ENCODE measurements at places on chromosomes 3 and 15. TPM values are rescaled to one million over a fixed set of nuclear protein-coding genes. Genes with fewer than 3 reads are reported as not detected.

DNA sequence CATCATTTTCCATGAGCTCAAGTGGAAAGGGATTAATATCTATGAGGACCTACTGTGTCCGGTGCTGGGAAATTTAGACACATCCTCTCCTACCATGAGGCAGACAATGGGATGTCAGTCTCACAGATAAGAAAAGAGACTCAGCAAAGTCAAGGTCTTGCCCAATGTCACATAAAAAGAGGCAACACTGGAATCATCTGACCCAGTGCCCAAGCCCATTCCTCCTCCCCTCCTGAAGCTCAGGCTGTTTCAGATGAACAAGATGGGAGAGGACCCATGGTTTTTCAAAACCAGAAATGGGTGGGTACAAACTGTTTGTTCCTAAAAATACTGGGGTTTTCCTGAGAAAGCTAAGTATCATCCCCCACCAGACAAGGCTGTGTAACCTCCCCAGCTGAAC, 22.2 kb downstream of the POC1A start:
- H3K4me3 ChIP-seq: no peak overlapping the region
- no peak overlapping the region for H3K27ac ChIP-seq
- H3K27me3 ChIP-seq: no peaks in the 10 kb centered on the region
- H3K36me3 ChIP-seq: no peaks in the 10 kb centered on the region

- no peak overlapping the region for H3K4me3 ChIP-seq
- H3K27me3 ChIP-seq: no peaks in the 10 kb centered on the region
- peaks cover 52% of the 10 kb centered on the region for H3K4me1 ChIP-seq
- DNase-seq: peak; percentile 80
- no peaks in the 10 kb centered on the region for H3K36me3 ChIP-seq
Measured at GRCh38 chr3:127775398-127776109, 46.8 kb downstream of the MGLL start.

DNA sequence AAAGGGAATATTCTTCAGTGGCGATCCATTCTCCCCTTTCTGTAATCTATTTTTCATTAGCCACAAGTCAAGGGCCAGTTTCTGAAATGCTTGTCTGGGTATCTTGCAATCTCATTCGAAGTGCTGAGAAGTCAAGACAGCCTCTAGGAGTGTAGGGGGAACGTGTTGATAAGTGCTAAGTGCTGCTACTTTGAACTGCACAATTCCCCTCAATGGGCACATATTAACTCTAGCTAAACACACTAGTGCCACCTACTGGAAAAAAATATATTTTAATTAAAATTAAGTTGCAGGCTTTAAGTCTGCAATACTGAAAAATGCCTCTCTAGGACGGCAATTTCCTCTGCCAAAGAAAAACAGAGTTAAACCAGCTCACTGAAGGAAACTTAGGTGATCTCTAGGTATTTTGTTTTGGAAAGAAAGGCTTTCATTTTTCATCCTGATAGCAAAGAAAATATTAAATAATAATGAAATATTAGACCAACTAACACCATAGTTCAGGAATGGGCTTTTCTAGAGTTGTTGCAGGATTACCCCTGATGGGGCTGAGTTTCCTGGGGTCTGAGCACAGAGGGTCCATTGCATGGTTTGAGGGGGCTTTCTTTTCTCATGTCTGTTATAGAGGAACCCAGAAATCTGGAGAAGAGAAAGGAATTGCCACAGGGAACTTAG, 181.9 kb upstream of the KBTBD8 start:
- H3K4me3 ChIP-seq: no peak overlapping the region
- H3K27ac ChIP-seq: no peak overlapping the region
- no peaks in the 10 kb centered on the region for H3K4me1 ChIP-seq
- DNase-seq: no peak

- H3K4me3 ChIP-seq: peak overlapping the region; percentile 71
- peak overlapping the region; percentile 87 for H3K27ac ChIP-seq
- peaks cover 4% of the 10 kb centered on the region for H3K4me1 ChIP-seq
- H3K36me3 ChIP-seq: no peaks in the 10 kb centered on the region
- DNase-seq: peak; percentile 22
Measured at GRCh38 chr3:185153171-185153771, 411 bp upstream of the C3orf70 start.

- H3K4me3 ChIP-seq: no peak overlapping the region
- no peak for DNase-seq
- H3K36me3 ChIP-seq: no peaks in the 10 kb centered on the region
Measured at GRCh38 chr3:188343894-188344293, 189.9 kb downstream of the LPP start.

DNA sequence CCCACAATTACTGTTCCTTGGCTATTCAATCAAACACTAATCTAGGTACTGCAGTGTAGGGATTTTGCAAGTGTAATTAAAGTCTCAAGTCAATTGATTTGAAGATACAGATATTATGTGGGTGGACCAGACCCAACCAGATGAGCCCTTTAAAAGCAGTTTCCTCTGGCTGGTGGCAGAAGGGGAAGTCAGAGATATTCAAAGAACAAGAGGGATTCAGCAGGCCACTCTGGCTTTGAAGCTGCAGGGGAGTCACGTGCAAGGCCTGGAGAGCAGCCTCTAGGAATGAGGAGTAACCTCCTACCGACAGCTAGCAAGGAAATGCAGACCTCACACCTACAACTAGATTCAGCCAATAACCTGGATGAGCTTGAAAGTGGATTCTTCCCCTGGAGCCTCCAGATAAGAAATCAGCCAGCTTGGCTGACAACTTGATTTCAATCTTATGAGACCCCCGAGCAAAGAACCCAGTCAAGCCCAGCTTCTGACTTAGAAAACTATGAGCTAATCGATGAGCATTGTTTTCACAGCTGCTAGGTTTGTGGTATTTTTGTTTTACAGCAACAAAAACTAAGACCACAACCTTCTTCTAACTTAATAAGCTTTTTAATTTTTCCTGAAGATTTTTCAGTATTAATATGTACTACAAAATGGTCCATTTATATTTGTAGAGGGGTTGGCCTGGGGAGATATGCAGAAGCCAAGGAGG, 13.4 kb downstream of the HACD2 start:
- no peaks in the 10 kb centered on the region for H3K36me3 ChIP-seq
- H3K27ac ChIP-seq: no peak overlapping the region
- peaks cover 13% of the 10 kb centered on the region for H3K4me1 ChIP-seq
- no peaks in the 10 kb centered on the region for H3K27me3 ChIP-seq
- DNase-seq: no peak
- H3K4me3 ChIP-seq: no peak overlapping the region

Gene NOX5
- 0.29 TPM for total RNA-seq

Gene IL17RE
- 6.9 TPM for total RNA-seq

Gene RFT1
- total RNA-seq: 9.3 TPM

Gene LRTM1
- total RNA-seq: not detected

Measured in heart left ventricle (tissue), 16 donors.